Central memory CD8-positive, alpha-beta T cell (primary cell): ENCODE measurements at places on chromosomes 4 and X.

DNA sequence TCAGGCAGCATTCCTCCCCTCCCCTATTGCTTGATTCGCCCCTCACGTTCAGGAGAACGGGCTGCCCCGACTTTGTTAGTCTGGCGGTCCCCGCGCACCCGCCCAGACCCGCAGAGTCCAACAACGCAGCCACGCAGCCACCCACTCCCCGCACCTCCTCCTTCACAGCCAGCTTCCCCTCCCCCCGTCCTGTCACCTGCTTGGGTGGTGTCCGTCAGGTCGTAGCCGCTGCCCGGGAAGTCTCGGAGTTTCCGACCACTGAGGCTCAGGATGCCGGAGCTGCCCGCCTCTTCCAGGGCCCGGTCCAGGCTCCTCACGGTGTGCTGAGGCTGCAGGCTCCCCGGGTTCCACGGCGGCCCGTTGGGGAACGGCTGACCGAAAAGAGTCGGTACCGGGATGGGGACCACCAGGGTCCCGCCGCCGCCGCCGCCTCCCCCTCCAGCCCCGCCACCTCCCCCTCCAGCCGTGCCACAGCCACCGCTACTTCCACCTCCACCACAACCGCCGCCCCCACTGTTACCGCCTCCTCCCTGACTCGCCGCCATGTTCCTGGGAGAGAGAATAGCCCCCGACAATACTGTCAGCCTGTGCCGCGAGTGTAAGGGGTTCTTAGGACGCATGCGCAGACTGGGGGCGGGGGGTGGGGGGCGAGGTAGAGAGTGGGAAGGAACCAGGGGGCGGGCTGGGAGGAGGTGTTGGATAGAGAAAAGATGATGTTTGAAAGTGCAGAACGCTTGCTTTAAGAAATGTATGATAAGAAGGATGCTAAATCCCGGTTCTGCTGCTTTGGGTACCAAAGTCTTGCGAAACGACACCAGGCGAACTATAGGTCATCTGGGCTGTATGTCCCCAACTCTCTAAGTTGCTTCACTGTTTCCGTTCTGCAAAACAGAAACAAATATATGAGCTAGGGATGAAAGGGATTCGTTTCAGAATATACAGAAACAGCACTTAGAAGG, at the start of gene LRCH2:
Gene LRCH2 (minus strand): TSS at position 600 of the 959 bp plus-strand sequence. CDS start 55 bp downstream, at position 545.
- H3K36me3 ChIP-seq: no peaks in the 10 kb centered on the region
- DNase-seq: no peak
- no peaks in the 10 kb centered on the region for H3K27me3 ChIP-seq
- H3K4me1 ChIP-seq: no peaks in the 10 kb centered on the region

- no peak for DNase-seq
- H3K27me3 ChIP-seq: no peaks in the 10 kb centered on the region
Observed at GRCh38 chrX:153055871-153056749, at the start of gene PNMA3. Gene PNMA3 (plus strand): TSS chrX:153056470. CDS start chrX:153057056, 586 bp downstream.

- no peak for DNase-seq
- no peaks in the 10 kb centered on the region for H3K27me3 ChIP-seq
- H3K4me1 ChIP-seq: peaks cover 18% of the 10 kb centered on the region
- H3K4me3 ChIP-seq: no peak overlapping the region
- peaks cover 4% of the 10 kb centered on the region for H3K36me3 ChIP-seq
- no peak overlapping the region for H3K27ac ChIP-seq
Observed at GRCh38 chr4:158811216-158811540, 42.4 kb downstream of the FNIP2 start.

GRCh38 chr4:127975121-127975770, 10.0 kb downstream of the ABHD18 start:
- no peak overlapping the region for H3K27ac ChIP-seq
- H3K4me1 ChIP-seq: peaks cover 5% of the 10 kb centered on the region
- peaks cover 13% of the 10 kb centered on the region for H3K36me3 ChIP-seq
- DNase-seq: no peak

- DNase-seq: no peak
- no peaks in the 10 kb centered on the region for H3K27me3 ChIP-seq
- no peak overlapping the region for H3K4me3 ChIP-seq
- no peak overlapping the region for H3K27ac ChIP-seq
- H3K36me3 ChIP-seq: no peaks in the 10 kb centered on the region
Observed at GRCh38 chr4:26355392-26356052, 34.7 kb downstream of the RBPJ start.

- H3K4me3 ChIP-seq: peak overlapping the region; percentile 8
- no peak for DNase-seq
- H3K27me3 ChIP-seq: no peaks in the 10 kb centered on the region
- no peak overlapping the region for H3K27ac ChIP-seq
- peaks cover 37% of the 10 kb centered on the region for H3K4me1 ChIP-seq
- H3K36me3 ChIP-seq: no peaks in the 10 kb centered on the region
Observed at GRCh38 chr4:76200771-76201231, 12.8 kb downstream of the SCARB2 start.
